Endothelial cell of coronary artery (primary cell): ENCODE measurements at places on chromosomes 16 and 17. TPM values are rescaled to one million over a fixed set of nuclear protein-coding genes. Genes with fewer than 3 reads are reported as not detected.

The KRTAP9-9 gene
- total RNA-seq, result not detected in 2 replicates

The SPNS3 gene
- total RNA-seq, result 0.09 TPM in 2 replicates

The GDPD1 gene
- total RNA-seq, result 2.5 and 2.6 TPM in 2 replicates

The MT1G gene
- total RNA-seq, result not detected in 2 replicates

The KRT36 gene
- total RNA-seq, result under 0.01 TPM in 1 of 2 replicates, not detected in the other

The KIF2B gene
- not detected in 2 replicates for total RNA-seq

The FAM222B gene
- 3.2 and 6.3 TPM in 2 replicates for total RNA-seq

The NF1 gene
- total RNA-seq, result 22.5 and 39.8 TPM in 2 replicates

The DPEP3 gene
- not detected in 2 replicates for total RNA-seq

The KIF18B gene
- 1.7 and 3.1 TPM in 2 replicates for total RNA-seq

The GUCY2D gene
- total RNA-seq, result not detected in 2 replicates

The RASD1 gene
- total RNA-seq, result 6.1 and 14.1 TPM in 2 replicates

The HP gene
- not detected in 2 replicates for total RNA-seq

The WFDC1 gene
- total RNA-seq, result not detected in 2 replicates

The ADGRG3 gene
- not detected in 2 replicates for total RNA-seq

The KRT38 gene
- not detected in 2 replicates for total RNA-seq

The GAN gene
- total RNA-seq, result 8.5 and 10.8 TPM in 2 replicates

The SRL gene
- under 0.01 TPM in 2 replicates for total RNA-seq

The ZNF423 gene
- total RNA-seq, result 0.90 and 1.5 TPM in 2 replicates

The TAT gene
- total RNA-seq, result not detected in 2 replicates

The RAB26 gene
- 0.75 and 1.3 TPM in 2 replicates for total RNA-seq

The DBNDD1 gene
- total RNA-seq, result 9.5 and 11.3 TPM in 2 replicates

The ABHD15 gene
- total RNA-seq, result 4.1 and 7.5 TPM in 2 replicates

The SCARF1 gene
- 75.1 and 96.1 TPM in 2 replicates for total RNA-seq

The UMOD gene
- not detected in 2 replicates for total RNA-seq

The MSLN gene
- not detected in 2 replicates for total RNA-seq

The INCA1 gene
- 0.18 and 0.56 TPM in 2 replicates for total RNA-seq

The ATXN7L3 gene
- total RNA-seq, result 32.9 and 38.3 TPM in 2 replicates

The TRPV2 gene
- total RNA-seq, result 23.5 and 32.3 TPM in 2 replicates

The CD300LB gene
- not detected in 2 replicates for total RNA-seq

The HBM gene
- total RNA-seq, result not detected in 2 replicates

The CYGB gene
- 0.45 and 5.0 TPM in 2 replicates for total RNA-seq

The CCL7 gene
- not detected in 2 replicates for total RNA-seq

The FMNL1 gene
- total RNA-seq, result 0.54 and 0.94 TPM in 2 replicates

The NTN1 gene
- total RNA-seq, result 0.09 TPM in 2 replicates

The ETV4 gene
- total RNA-seq, result 2.7 and 6.4 TPM in 2 replicates

The KRTAP9-1 gene
- not detected in 2 replicates for total RNA-seq

The CHD9NB gene
- total RNA-seq, result 1.1 and 1.8 TPM in 2 replicates

The ZG16B gene
- total RNA-seq, result 0.09 and 1.9 TPM in 2 replicates

The PYY gene
- not detected in 2 replicates for total RNA-seq

The TUBB3 gene
- total RNA-seq, result 157 and 335 TPM in 2 replicates

The FOXL1 gene
- total RNA-seq, result 1.2 and 10.2 TPM in 2 replicates

The PRAC1 gene
- total RNA-seq, result not detected in 2 replicates

The CHCT1 gene
- not detected in 2 replicates for total RNA-seq

The EFCAB13 gene
- total RNA-seq, result 4.0 and 6.0 TPM in 2 replicates

The STH gene
- total RNA-seq, result not detected in 2 replicates

The TEKT5 gene
- not detected in 2 replicates for total RNA-seq

The TBC1D26 gene
- 0.19 TPM in 1 of 2 replicates, not detected in the other for total RNA-seq

The NPIPB13 gene
- 0.94 and 1.3 TPM in 2 replicates for total RNA-seq

The CLEC18B gene
- total RNA-seq, result 0.18 and 0.28 TPM in 2 replicates

The AATK gene
- 2.4 TPM in 2 replicates for total RNA-seq

The KRT12 gene
- not detected in 2 replicates for total RNA-seq

The ZNF48 gene
- total RNA-seq, result 13.3 and 21.8 TPM in 2 replicates

The CTRB1 gene
- not detected in 2 replicates for total RNA-seq

The KRT25 gene
- not detected in 2 replicates for total RNA-seq

The C17orf107 gene
- 0.63 and 1.6 TPM in 2 replicates for total RNA-seq

The NPIPB9 gene
- total RNA-seq, result 1.9 and 3.5 TPM in 2 replicates
